ENCODE measurements at places on chromosomes 1 and 21.

DNA sequence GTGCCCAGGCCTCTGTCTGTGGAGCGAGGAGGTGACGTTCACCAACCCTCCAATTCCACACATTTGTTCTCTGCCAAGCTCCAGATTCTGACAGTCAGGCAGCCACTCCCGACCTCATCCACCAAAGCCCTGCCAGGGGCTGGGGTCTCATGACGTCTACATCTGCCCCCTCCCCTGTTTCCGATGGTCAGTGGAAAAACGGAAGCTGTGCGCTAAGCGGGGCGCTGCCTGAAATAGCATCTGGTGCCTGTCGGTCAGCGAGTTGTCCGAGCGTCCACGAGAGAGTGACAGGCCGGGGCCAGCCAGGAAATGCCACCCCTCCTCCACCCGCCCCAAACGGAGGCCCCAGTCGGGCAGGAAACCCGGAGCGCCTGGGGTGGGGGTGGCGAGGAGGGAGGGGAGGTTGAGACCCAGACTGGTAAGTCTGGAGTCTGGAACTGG, 3.2 kb upstream of the TAL1 start:
- DNase-seq: no peak

GRCh38 chr1:14912839-14913481, 240.6 kb upstream of the TMEM51 start:
- DNase-seq: no peak

- DNase-seq: no peak
Observed at GRCh38 chr1:65963156-65963888, 170.6 kb downstream of the PDE4B start.

GRCh38 chr1:193431265-193431977, 245.0 kb upstream of the B3GALT2 start:
- no peak for DNase-seq

- no peak for DNase-seq
Observed at GRCh38 chr1:17120962-17121837, 1.9 kb upstream of the PADI2 start.

- DNase-seq: peak; percentile 68
Observed at GRCh38 chr1:89844241-89844807, 23.5 kb downstream of the LRRC8D start.

- DNase-seq: no peak
Observed at GRCh38 chr1:19633106-19633505, 11.0 kb upstream of the NBL1 start.

GRCh38 chr1:13935336-13935735, 235.3 kb downstream of the PRDM2 start:
- DNase-seq: no peak

DNA sequence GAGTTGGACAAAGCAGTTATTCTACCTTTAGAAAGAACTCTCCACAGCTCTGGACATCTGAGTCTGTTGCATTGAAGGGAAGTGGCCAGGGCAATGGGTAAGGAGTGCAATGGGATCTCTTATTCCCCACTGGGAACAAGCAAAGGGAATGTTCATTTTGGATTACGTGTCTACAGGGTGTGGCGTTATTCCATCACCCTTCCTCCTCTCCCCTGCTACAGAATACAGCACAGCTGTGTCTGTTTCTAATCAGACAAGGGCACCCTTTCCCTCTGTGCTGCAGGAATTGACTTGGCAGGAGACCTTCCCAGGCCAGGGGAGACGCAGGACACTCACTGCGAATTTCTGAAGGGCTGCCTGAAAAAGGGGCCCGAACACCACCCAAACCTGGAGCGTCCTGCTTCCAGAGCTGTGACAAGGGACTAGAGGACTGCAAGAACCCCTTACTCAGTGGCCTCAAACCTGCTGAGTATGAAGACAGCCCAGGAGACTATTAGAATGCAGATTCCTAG, 163.6 kb upstream of the RAB4A start:
- no peak for DNase-seq

GRCh38 chr1:207747627-207748492, 4.0 kb upstream of the CD46 start:
- DNase-seq: no peak

DNA sequence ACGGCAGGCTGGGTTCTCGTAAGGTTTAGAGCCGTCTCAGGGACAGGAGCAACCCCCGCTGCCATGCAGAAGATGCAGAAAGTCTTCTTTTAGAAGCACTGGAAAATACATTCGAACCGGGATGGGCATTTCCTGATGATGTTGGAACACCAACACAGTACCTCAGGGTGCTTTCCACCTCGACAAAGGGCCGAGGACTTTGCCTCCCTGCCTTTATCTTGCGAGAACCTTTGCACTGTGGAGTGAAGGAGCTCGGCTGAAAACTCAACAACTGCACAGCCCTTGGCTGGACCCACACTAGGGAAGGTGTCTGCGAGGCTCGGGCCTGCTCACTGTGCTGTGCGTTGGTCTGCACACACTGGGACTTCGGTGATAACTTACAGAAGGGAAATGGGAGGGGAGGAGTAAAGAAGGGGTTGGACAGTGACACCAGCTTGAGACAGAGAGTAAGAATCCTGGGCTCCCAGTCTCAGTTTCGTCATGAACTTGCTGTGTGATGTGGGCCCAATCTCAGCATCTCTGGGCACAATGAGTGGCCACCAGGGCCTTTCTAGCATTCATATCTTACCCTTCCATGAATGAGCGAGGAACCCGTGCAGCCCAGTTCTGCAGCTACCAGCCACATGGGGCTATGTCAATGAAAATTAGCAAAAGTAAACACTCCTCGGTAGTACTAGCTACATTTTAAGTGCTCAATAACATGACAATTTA, 18.2 kb downstream of the RCAN1 start:
- DNase-seq: no peak

DNA sequence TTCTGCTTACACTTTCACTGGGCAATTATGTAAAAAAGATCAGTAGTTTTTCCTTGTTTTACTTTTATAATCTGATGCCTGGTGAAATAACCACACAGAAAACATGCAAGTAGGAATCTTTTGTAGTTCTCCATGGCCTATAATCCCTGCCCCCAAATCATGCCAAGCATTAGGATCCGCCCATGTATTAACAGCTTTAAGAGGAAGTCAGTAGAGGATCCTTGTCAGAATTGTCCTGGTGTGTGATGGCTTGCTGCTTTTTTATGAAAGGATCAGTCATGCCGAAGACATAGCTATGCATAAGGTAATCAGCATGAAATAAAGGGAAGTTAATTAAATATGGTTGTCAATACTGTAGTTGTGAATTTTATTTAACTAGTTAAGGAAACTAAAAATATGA, 20.0 kb downstream of the ADGRL2 start:
- DNase-seq: no peak

GRCh38 chr1:73593364-73593763, 604.6 kb downstream of the LRRIQ3 start:
- no peak for DNase-seq

DNA sequence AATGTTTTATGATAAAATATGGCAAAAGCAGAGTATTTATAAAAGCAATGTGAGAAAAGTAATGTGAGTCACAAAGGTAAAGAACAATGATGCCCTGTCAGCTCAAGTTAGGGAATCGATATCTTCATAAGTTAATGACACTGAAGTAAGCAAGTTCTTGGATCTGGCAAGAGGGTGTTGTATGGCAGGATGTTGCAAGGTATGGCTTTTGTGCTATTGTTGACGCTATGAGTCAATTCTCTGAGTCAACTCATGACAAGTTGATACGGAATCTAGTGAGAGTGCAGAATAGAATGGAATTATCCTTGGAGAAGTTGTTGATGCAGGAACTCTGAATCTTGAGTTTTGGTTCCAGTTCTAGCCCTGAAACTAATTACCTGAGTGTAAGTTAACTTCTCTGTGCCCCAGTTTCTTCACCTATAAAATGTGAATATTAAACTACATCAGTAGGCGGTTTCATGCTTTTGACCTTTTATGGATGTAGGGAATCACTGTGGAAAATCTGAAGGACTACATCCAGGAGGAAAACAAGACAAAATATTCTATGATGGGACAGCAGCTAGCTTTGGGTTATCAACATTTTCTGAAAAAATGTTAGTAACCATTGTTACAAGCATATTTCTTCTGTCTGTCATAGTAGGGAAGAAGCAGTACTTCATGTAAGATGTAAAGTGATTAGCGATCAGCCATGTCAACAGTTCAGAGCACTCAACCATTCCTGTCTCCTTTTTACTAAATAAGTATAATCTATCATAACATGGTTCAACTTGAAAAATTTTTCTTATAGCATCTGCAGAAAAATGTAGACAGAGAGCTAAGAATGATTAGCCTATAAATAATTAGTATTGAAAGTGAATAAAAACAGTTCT, 96.9 kb downstream of the ATP6V1G3 start:
- DNase-seq: no peak

DNA sequence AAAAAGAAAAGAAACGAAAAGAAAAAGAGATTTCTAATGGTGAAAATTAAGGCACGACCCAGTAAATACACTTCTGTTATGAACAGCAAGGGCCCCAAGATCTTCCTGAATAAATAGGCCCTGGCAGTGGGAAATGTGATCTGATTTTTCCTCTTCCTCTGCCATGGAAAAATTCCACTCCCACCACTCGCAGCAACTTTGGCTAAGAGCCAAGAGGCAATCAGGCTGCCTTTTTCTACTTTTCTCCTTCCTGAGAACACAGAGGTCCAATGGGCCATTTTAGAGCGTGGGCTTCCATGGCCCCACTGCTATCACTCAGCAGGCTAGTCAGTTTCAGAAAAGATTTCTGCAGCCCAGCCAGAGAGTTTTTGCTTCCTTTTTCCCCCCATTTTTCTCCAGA, 33.7 kb upstream of the AK4 start:
- no peak for DNase-seq

- DNase-seq: no peak
Observed at GRCh38 chr21:31339721-31340120, 4.3 kb downstream of the TIAM1 start.

DNA sequence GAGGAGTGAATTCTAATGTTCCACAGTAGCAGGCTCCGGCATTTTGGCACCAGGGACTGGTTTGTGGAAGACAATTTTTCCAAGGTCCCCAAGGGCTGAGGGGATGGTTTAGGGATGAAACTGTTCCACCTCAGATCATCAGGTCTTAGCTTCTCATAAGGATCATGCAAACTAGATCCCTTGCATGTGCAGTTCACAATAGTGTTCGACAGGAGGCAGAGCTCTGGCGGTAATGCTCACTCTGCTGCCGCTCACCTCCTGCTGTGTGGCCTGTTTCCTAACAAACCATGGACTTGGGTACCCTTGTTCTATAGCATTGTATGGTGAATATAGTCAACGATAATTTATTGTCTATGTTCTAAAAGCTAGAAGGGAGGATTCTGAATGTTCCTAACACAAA, 16.6 kb downstream of the CRNN start:
- DNase-seq: no peak

DNA sequence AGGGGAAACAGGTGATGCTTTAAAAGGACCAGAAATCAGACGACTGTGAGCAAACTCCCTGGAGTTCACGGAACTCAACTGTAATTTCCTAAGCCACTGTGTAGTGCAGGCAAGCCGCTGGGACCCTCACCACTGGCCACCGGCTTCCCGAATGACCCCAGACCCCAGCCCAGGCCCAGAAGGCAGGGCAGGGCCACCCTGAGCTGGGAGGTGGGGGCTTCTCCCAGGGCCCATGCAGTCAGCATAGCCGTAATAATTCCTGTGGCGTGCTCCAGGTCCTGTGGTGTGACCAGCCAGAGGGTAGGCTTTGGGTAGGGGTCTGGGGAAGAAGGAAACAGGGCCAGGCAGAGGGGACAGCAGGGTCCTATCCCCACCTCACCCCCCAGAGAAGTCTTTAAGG, 3.5 kb upstream of the ARF1 start:
- DNase-seq: no peak

DNA sequence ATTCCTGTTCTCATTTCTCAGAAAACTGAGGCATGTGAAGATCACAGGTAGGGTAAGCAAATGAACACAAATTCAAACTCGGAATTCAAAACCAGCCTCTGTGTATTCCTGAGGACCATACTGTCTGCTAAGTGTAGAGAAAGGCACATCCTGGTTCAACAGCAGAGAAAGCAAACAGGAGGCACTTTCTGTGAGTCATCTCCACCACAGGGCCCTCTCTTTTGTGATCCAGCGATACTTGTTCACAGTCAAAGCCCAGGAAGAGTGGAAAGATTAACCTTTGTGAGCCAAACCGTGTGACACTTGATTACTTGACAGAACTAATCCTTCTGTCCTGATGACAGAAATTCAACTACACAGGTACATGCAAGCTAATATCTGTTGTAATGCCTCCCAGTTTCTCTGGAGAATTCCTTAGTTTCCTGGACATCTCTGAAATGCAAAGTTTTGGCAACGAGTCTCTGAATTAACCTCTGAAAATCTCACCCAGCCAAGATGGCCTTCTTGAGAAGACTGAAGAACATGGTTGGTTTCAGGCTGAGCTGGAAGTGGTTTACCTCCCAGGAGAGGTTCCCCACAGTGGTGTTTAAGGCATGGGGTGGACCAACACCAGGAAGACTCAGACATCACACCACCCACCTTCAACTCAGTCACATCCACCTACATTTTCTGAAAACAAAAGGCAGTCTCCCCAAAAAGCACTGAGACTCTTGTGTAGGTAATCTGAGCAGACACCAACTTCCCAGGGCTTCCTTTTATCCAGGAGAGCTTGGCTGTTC, 98.2 kb upstream of the ERG start:
- DNase-seq: no peak

GRCh38 chr1:233607252-233608119, 6.4 kb upstream of the KCNK1 start:
- no peak for DNase-seq

DNA sequence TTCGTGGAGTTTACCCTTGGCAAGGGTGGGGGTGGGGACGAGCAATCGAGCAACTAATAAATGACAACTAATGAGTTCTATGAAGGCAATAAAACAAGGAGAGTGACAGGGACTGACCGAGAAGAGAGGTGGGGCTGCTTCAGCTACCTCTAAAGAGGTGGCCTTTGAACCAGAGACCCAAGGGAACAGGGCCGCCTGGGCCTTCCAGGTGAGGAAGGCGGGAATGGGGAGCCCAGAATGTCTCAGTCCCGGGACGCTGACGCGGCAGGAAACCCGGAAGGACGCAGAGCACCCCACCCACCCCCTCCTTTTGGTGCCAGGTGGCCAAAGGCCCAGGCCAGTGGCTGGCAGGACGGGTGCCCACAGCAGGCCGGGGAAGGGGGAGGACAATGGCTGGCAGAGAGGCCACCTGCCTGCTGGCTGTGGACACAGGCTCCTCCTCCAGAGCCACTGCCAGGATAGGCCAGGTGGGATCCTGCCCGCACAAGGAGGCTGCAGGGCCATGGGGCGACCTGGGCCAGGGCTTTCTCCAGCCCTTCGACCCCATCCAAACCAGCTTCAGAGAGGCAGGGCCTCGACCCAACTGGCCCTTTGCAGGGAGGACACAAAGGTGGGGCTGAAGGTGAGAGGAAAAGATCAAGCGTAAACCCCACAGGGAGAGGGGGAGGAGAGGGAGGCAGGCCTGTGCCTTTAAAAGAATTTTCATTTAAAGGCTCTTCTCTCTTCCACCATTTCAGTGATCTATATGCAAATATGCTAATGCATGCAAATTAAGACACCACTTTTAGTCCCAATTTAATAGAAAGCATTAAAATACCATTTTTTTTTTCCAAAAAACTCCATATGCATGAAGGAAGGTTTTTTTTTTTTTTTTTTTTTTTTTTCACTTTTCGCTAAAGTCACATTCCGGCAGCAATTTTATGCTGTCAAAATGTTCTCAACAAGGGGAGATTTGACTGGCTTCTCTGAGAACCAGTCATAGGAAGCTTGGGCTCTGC, 58.1 kb downstream of the CASZ1 start:
- DNase-seq: no peak

Measured in stimulated activated CD4-positive, alpha-beta T cell treated with anti-CD3 and anti-CD28 coated beads, Interleukin-4, amount 100 ng/mL, for 24 hours (primary cell).